ENCODE measurements at places on chromosomes 4 and X.

GRCh38 chr4:170849969-170850368 is 760.2 kb upstream of the AADAT start:
- DNase-seq: no peak

DNA sequence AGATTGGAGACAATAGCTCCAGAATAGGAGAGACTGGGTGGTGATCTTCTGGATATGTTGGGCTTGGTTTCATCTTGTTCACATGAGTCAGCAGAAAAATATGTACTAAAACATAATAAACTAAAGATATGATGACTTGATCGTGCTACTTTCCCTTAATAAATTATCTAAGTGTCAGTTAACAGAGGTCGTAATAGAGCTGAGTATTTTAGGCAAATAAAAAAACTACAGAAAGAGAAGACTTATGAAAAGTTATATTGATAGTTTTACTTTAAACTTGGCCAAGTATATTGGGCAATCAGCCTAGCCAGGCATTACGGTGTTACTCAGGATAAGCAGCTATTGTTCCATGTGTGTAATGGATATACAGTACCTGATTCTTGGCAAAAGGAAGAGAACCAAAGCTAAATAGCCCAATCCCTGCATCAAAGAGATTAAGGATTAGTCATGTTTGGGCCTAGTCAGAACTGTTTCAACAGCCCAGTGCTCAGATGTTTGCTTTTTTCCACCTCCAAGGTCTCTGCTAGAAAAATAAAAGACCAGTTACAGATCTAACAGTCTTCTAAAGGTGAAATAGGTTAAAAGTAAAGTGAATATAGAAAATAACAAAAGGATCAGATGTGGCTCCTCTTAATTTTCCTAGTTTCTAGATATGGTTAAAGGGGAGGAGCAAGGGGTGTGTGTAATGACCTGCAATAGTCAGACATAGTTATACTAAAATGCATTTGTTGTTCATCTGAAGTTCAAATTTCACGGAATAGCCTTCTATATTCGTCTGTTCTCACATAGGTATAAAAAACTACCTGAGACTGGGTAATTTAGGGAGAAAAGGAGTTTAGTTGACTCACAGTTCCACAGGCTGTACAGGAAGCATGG is 262.6 kb downstream of the ADGRL3 start:
- DNase-seq: peak; percentile 3

DNA sequence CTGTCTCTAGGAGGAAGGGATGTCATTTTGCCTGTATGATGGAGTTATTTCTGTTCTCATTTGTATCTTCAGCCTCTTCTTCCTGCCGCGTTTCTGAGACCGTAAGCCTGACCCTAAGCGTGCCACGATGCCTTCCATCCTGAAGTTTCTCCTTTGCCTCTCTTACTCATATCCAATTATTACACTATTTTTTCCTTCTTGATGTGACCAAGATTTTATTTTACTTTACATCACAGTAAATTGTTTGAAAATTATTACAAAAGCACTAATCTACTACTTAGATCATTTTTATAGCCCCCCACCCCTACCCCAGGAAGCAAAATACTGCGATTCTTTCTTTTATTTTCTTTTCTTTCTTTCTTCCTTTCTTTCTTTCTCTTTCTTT is 95.0 kb downstream of the RAPGEF2 start:
- no peak for DNase-seq

- no peak for DNase-seq
These were observed 71.0 kb downstream of the PRSS12 start for GRCh38 chr4:118281611-118282442.

- no peak for DNase-seq
These were observed 15.3 kb downstream of the HOPX start for GRCh38 chr4:56665781-56666180.

- no peak for DNase-seq
These were observed 22.8 kb upstream of the ARHGAP24 start for GRCh38 chr4:85452058-85452731.

DNA sequence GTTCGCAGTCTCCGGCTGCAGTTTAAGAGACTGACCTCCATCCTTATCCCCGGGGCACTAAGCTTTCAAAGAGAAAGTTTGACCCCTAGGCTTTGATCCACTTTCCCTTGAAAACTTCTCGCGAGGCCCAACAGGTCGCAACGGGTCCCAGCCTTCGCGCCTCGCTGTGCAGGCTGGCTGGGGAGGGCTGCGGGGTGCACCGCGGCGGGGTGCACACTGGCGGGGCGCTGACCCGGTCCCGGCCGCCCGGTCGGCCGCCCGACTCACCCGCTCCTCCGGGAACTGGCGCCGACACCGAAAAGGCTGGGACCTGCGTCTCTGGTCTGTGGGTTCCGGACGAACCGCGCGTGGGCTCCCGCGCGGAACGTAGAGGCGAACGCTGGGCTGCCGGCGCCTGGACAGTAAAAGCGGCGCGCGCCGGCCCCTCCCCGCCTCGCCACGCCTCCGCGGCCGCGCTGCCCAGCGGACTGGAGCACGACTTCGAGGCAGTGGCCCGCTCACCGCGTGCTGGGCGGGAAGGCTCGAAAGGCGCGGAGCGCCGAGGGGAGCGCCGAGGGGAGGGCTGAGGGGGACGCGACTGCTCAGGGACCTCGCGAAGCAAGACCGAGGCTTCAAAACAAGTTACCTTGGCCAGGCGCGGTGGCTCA is at the start of gene TAF7L:
TSS of gene TAF7L (minus strand) at position 378 of the 647 bp plus-strand sequence. CDS start 3,791 bp downstream, outside the sequence.
- peak; percentile 30 for DNase-seq

DNA sequence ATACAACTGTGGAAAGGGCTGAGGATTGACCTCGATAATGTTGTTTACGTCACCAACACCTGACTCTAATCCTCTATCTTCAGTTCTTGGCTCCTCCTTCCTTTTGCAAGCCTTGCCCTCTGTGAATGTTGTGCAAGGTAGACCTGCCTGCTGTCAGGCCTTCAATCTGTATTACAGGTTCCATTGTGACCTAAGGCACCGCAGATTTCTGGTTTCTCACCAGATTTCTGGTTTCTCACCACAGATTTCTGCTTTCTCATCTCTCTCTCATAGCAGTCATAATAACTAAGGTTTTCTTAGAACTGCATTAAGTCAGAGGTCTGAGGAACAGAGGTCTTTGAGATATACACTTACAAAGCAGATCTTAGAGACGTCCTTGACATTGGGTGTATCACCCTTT is 51.5 kb upstream of the ETNPPL start:
- DNase-seq: no peak

GRCh38 chrX:154525606-154526490 is 9.8 kb upstream of the FAM3A start:
- DNase-seq: no peak

- DNase-seq: peak; percentile 38
These were observed 1.1 kb downstream of the SLC9B2 start for GRCh38 chr4:103075435-103075893.

- no peak for DNase-seq
These were observed 195.3 kb downstream of the MAML3 start for GRCh38 chr4:139958739-139959098.

DNA sequence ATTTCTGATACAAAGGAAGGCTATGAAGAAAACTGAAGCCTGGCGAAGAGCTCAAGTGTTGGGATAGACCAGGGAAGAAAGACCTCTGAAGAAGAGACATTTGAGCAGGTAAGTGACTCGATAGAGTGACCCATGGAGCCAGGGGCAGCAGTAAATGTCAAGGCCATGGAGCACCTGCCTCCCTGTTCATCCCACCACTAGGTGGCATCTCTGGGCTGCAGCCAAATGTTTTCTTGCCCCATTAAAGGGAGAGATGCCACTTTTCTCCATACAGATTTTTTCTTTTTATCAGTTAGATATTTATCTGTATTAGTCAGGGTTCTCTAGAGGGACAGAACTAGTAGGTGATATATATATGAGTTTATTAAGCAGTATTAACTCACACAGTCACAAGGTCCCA is 4.9 kb upstream of the ZNF81 start:
- peak; percentile 41 for DNase-seq

DNA sequence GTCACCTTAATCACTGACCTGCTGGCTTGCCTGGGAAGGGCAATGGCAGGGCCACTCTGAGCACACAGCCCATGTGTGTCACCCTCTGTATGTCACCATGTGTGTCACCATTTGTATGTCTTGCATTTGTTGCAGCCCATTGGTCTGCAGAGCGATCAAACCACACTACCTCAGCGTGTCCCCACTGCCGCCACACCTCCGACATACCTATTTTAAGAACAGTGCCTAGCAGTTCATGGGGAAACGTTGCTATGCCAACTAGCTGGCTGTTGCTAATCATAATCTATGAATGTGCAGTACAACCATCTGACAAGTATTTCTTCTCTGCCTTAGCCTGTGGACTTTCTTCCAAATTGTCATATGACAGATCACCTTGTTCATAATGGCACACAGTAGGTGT is 8.0 kb upstream of the CRMP1 start:
- no peak for DNase-seq

- DNase-seq: no peak
These were observed 178.2 kb upstream of the ARHGEF9 start for GRCh38 chrX:63963095-63963784.

GRCh38 chr4:151882072-151882803 is 121.4 kb upstream of the GATB start:
- DNase-seq: no peak

DNA sequence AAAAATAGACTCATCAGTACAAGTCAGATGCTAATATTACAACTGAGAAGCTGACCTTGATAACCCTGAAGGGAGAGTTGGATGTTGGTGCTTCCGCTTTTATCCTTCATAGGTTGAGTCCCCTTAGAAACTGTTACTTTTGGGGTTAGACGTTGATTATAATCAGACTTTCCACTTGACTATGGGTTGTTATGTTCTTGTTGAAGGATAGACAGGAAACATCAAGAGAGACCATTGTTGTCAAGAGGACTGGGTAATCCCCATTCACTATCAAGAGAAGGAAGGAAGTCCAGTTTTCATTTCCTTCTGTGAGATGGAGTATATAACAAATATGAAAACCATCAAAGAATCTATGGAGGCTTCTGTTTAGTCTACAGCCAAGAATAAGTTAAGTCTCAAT is 229.9 kb upstream of the AFF2 start:
- no peak for DNase-seq

DNA sequence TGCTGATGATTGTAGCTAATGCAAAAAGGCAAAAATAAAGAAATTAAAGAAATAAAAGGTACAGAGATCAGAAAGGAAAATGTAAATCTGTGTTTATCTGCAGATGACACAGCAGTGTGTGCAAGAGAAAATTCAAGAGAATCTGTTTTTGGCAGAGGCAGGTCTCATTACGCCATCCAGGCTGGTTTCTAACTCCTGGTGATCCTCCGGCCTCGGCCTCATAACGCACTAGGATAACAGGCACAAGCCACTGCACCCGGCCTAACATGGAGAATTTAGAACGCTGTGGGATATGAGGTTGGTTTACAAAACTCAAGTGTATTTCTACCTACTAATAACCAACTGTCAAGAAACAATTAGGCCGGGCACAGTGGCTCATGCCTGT is 29.4 kb downstream of the CTBP1 start:
- no peak for DNase-seq

- no peak for DNase-seq
These were observed 170.6 kb upstream of the GK2 start for GRCh38 chr4:79578606-79579005.

- DNase-seq: no peak
These were observed 31.8 kb downstream of the WDR1 start for GRCh38 chr4:10084651-10085358.

- DNase-seq: no peak
These were observed 42.6 kb downstream of the RAPGEF2 start for GRCh38 chr4:159145318-159145991.

- DNase-seq: no peak
These were observed 3.0 kb downstream of the ANK2 start for GRCh38 chr4:113052379-113052951.

DNA sequence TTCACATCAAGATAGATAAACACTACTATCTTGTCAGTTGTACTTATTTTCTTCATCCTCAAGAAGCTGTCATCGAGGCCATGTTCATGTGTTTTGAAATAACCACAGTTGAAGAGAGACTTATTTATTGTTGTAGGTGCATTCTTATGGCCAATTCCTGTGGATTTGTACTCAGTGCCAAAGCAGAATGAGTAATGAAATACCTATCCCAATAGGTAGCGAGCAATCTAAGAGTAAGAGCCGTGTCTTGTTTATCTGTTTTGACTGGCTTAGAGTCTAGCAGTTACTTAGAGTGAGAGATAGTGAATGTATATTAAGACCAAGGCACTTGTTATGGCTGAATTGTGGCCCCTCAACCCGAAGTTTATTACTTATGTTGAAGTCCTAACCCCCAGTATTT is 631.0 kb upstream of the SPANXN1 start:
- no peak for DNase-seq

- DNase-seq: no peak
These were observed 25.0 kb upstream of the GJB1 start for GRCh38 chrX:71198066-71198465.

DNA sequence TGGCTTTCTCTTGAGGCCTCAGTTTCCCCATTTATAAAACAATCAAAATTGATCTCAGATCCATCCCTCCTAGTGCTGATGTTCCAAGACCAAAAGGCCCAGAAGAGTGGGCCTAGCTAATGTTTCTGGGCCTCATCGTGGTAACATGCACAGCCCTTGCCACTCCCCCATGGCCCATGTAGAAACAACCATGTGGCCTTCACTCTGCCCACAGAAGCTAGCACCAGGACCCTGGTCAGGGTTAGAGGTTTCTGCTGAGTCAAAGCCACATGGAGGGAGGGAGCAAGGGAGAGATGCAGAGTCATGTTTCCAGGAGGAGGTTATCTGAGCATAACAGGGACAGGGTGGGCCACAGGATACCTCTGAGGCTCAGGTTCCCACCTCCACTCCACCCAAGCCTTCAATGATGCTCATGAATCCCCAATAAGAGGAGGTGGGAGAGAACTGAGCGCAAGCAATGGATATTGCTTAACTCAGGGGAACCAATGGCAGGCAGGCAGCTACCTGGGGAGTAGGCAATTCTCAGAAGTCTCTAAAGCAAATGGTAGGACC is 16.9 kb downstream of the OTUD5 start:
- DNase-seq: no peak

DNA sequence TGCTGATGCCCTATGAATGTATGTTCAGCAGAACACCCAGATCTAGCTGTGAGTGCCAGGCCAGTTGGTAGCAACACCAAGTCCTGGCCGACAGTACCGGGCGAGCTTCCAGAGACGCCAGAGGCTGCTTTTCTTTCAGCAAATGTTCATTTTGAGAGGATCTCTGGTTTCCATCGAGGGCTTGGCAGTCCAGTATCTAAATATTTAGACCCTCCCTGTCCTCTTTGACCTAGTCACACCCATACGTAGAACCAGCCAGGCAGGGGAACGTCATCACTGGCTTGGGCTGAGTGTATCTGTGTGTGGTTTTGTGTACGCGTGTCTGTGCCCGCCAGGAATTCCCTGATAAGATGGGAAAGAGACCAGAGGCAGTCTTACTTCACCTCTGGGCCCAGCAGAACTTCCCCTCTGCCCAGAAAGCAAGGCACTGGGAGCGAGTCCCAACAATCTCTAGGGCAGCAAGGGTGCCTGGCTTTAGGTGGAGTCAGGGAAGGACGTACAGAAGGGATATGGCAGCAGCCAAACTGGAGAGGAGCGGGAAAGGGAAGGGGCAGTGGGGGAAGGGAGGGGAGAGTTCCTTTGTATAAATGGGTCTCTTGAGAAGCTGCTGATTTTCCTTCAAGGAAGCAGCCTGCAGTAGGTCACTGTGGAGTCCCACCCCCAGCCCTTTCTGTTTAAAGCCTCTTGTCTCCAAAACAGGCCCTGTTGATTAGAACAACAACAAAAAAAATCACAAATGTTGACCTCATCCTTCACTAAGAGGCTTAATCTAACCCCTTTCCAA is 15.0 kb upstream of the ELF4 start:
- DNase-seq: peak; percentile 49

All from AG20443 (cell line).